Substantia nigra (tissue), 51 donors: ENCODE measurements at places on chromosomes 7 and 10.
A peak's percentile ranks its signal among the peaks of the same experiment; 100 is the strongest.

- no peak for DNase-seq
Measured at GRCh38 chr10:1674501-1674900, 62.8 kb downstream of the ADARB2 start.

GRCh38 chr7:91358303-91358702 is 94.1 kb downstream of the FZD1 start:
- no peak for DNase-seq

GRCh38 chr10:68163735-68164134 is 54.4 kb downstream of the MYPN start:
- no peak for DNase-seq

GRCh38 chr7:142104550-142105527 is 6.7 kb upstream of the MGAM2 start:
- no peak for DNase-seq

GRCh38 chr10:59362144-59362958 is at the start of gene FAM13C:
Gene FAM13C (minus strand): TSS chr10:59362549. CDS start chr10:59362460, 89 bp downstream.
- peak; percentile 44 for DNase-seq
